ENCODE measurements at places on chromosomes 12 and 14. TPM values are rescaled to one million over a fixed set of nuclear protein-coding genes. Genes with fewer than 3 reads are reported as not detected.

- H3K36me3 ChIP-seq, result no peaks in the 10 kb centered on the region
- no peak for DNase-seq
- peaks cover 3% of the 10 kb centered on the region for H3K27me3 ChIP-seq
- H3K27ac ChIP-seq, result no peak overlapping the region
- peaks cover 8% of the 10 kb centered on the region for H3K4me1 ChIP-seq
Observed at GRCh38 chr14:74636424-74637177, 24.6 kb upstream of the LTBP2 start.

DNA sequence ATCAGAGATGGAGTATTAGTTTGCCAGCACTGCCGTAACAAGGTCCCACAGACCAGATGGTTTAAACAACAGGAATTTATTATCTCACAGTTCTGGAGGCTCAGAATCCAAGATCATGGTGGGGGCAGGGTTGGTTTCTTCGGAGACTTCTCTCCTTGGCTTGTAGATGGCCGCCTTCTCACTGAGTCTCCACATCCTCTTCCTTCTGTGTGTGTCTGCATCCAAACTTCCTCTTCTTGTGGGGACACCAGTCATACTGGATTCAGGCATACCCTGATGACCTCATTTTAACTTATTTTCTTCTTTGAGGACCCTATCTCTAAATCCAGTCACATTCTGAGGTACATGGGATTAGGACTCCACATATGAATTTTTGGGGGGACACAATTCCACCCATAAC lies 455.5 kb downstream of the RGS6 start:
- no peaks in the 10 kb centered on the region for H3K4me1 ChIP-seq
- H3K36me3 ChIP-seq, result no peaks in the 10 kb centered on the region
- H3K27me3 ChIP-seq, result peaks cover 3% of the 10 kb centered on the region
- no peak overlapping the region for H3K27ac ChIP-seq

GRCh38 chr12:52233462-52234207 lies 592 bp downstream of the KRT7 start:
- DNase-seq, result no peak
- peak overlapping the region; percentile 51 for H3K4me3 ChIP-seq
- H3K4me1 ChIP-seq, result peaks cover 20% of the 10 kb centered on the region
- no peaks in the 10 kb centered on the region for H3K36me3 ChIP-seq
- peak overlapping the region; percentile 85 for H3K27ac ChIP-seq
- peaks cover 20% of the 10 kb centered on the region for H3K27me3 ChIP-seq

DNA sequence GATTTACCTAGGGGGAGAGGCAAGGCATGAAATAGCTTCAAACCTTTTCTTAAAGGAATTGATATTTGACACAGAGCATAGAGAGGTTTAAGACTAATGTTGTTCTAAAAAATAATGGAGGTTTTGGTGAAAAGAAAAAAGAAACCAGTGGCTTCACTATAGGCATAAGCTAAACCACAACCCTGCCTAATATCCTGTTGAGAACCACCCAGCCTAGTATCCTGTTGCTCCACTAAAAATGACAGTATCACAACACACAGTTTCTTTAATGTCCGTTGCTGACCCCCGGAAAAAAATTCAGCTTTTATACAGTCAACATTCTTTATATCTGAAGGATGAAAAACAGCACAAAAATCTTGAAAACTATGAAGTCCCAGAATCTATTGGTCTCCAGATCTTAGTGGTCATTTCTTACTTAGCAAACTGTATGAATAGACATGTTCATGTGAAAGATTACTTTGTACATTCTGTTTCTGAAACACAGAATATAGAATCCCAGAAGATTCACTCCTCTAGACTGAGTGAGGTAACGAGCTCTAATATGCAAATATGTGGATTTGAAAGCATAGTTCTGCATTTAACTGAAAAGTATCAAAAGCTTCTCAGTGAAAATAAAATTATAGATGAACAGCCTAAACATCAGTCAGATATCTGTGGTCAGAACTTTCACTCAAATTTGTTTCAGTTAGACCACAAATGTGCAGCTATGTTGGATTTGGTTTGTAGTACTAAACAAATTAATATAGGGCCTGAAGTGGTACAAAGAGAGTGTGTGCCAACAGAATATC lies 40.5 kb downstream of the GALC start:
- H3K4me3 ChIP-seq, result no peak overlapping the region
- no peak for DNase-seq
- peaks cover 54% of the 10 kb centered on the region for H3K36me3 ChIP-seq
- no peak overlapping the region for H3K27ac ChIP-seq
- no peaks in the 10 kb centered on the region for H3K27me3 ChIP-seq

GRCh38 chr12:69008520-69008919 lies 75.5 kb upstream of the CPM start:
- H3K36me3 ChIP-seq, result no peaks in the 10 kb centered on the region
- H3K4me3 ChIP-seq, result no peak overlapping the region
- H3K27me3 ChIP-seq, result no peaks in the 10 kb centered on the region
- no peak for DNase-seq
- H3K4me1 ChIP-seq, result peaks cover 26% of the 10 kb centered on the region

DNA sequence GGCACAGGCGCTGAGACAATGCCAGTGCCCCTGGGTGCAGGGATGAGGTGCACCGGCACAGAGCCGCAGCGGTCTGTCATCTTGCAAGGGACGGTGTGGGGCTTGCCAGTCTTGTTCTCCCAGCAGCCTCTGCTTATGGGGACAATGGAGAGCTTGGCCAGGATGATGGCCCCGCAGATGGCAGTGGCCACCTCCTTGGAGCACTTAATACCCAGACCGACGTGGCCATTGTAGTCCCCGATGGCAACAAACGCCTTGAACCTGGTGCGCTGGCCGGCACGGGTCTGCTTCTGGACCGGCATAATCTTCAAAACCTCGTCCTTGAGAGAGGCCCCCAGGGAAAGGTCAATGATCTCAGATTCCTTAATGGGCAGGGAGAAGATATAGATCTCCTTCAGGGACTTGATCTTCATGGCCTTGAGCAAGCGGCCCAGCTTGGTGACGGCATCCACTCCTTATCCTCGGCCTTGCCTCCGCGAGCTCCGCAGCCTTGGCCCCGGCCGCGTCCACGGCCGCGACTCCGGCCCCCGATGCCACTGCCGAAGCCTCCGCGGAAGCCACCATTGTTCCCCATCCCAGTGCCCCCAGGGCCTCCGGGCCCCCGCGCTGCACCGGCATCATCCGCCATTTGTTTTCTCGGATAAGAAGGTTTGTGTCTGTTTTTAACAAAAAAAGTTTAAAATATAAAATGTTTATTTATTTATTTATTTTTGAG lies 29.9 kb downstream of the VRTN start:
- no peak overlapping the region for H3K4me3 ChIP-seq
- H3K4me1 ChIP-seq, result no peaks in the 10 kb centered on the region
- no peaks in the 10 kb centered on the region for H3K36me3 ChIP-seq
- H3K27ac ChIP-seq, result no peak overlapping the region
- no peaks in the 10 kb centered on the region for H3K27me3 ChIP-seq
- no peak for DNase-seq

DNA sequence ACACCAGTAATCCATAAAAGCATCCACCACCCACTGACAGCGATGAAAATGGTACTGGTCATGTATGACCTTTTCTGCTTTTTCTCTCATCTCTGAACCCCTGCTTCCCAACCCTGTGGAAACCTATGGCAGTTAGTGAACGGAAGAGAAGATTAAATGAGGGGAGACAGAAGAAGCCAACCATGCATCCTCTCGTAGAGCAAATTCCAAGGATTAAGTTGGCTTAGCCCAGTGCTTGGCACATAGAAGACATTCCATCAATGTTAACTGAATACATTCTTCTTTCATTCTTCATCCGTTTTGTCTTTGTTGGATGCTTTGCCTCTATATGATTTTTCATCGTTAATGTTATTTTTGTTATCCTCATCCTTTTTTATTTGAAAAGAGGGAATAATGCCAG lies 339.7 kb upstream of the FLRT2 start:
- no peak overlapping the region for H3K4me3 ChIP-seq
- no peaks in the 10 kb centered on the region for H3K4me1 ChIP-seq
- H3K27ac ChIP-seq, result no peak overlapping the region
- H3K36me3 ChIP-seq, result no peaks in the 10 kb centered on the region
- no peak for DNase-seq

DNA sequence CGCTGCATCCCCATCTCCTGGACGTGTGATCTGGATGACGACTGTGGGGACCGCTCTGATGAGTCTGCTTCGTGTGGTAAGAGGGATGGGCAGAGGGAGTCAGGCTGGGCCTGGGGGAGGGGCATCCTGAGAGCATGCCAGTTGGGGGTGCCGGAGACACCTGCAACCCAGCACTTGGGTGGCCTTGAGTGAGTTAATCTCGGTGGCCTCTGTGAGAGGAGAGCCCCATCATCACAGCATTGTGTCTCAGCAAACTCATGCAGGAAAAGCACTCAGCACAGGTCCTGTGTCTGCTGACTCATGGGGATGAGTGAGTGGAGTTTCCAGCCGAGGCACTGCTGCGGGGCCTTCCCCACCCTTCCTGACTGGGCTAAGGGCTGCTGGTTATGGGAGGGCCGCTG lies 19.6 kb upstream of the LRP1-AS start:
- H3K27me3 ChIP-seq, result no peaks in the 10 kb centered on the region
- no peak overlapping the region for H3K4me3 ChIP-seq
- H3K36me3 ChIP-seq, result peaks cover 92% of the 10 kb centered on the region
- no peaks in the 10 kb centered on the region for H3K4me1 ChIP-seq

DNA sequence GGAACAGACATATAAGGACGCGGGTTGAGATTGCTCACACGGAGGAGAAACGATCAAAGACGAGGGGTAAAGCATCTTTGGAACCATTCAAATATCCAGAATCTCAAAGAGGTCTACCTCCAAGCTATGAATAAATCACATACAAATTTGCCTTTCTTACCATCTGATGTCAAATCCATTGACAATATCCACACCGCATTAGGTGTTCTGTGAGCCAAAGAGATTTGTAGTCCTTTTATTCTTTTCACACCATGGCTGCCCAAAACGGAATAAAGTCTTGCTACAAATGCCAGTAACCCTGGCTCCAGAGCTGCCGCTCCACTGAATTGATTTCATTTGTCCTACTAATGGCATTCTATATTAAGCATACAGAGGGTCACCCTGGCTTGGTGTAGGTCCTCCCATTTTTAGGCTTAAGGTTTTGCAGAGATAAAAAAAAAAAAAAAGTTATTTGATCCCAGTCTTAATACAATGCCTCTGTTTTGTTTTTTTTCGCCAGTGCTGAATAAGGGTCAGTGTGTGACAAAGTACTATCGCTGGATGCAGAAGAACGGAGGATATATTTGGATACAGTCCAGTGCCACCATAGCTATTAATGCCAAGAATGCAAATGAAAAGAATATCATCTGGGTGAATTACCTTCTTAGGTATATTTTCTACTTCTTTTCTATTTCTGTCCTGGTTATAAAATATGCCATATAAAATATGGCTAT lies 157.3 kb downstream of the EGLN3 start:
- H3K4me3 ChIP-seq, result no peak overlapping the region
- peaks cover 9% of the 10 kb centered on the region for H3K4me1 ChIP-seq
- H3K27me3 ChIP-seq, result no peaks in the 10 kb centered on the region
- no peak overlapping the region for H3K27ac ChIP-seq

DNA sequence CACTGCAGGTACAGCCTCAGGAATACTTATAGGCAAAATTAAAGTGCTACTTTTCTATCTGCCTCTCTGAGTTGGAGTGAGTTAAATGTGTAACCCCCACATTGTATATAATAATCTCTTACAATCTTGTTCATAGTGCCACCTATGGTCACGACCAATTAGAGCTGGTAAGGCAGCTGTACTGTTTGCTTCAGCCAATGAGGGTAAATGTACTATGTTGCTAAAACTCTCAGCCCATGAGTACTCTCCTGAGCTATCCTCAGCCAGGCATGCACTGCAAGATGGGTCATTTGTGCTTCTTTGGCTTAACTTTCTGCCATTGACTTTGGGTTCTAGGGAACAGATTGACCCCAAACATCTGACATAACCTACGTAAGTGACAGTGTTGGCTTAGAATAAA lies 15.0 kb upstream of the MDM2 start:
- H3K27me3 ChIP-seq, result no peaks in the 10 kb centered on the region
- no peak for DNase-seq
- no peak overlapping the region for H3K4me3 ChIP-seq

GRCh38 chr12:48084066-48084465 lies 21.8 kb downstream of the SENP1 start:
- no peaks in the 10 kb centered on the region for H3K27me3 ChIP-seq
- H3K27ac ChIP-seq, result no peak overlapping the region
- peaks cover 83% of the 10 kb centered on the region for H3K36me3 ChIP-seq
- H3K4me1 ChIP-seq, result no peaks in the 10 kb centered on the region
- DNase-seq, result no peak
- no peak overlapping the region for H3K4me3 ChIP-seq

DNA sequence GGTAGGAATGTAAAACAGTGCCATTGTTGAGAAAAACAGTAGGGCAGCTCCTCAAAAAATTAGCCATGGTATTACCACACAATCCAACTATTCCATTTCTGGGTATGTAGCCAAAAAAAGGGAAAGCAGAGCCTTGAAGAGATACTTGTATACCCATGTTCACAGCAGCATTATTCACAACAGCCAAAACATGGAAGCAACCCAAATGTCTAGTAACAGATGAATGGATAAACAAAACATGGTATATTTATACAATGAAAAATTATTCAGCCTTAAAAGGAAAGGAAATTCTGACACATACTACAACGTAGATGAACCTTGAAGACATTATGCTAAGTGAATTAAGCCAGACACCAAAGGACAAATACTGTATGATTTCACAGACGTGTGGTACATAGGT lies 67.6 kb upstream of the GNG2 start:
- no peak overlapping the region for H3K4me3 ChIP-seq
- no peaks in the 10 kb centered on the region for H3K36me3 ChIP-seq
- H3K4me1 ChIP-seq, result no peaks in the 10 kb centered on the region
- no peak for DNase-seq

DNA sequence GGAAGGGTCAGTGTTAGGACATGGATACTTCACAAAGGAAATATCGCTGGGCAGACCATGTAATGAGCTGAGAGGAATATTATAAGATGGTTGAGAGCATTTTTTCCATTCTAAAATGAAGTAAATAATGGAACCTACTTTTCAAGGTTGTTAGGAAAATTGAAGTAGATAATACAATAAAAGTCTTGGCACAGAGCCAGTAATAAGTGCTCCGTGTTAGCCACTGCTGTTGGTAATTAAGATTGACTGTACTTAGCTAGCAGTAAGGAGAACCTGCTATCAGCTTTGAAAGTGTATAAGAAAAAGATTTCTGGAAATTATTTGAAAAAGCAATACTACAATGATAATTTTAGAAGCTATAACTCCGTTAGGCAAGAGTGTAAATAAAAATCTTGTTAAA lies 77.6 kb downstream of the SCAF11 start:
- H3K4me3 ChIP-seq, result no peak overlapping the region
- no peak overlapping the region for H3K27ac ChIP-seq
- no peaks in the 10 kb centered on the region for H3K27me3 ChIP-seq
- H3K4me1 ChIP-seq, result no peaks in the 10 kb centered on the region

DNA sequence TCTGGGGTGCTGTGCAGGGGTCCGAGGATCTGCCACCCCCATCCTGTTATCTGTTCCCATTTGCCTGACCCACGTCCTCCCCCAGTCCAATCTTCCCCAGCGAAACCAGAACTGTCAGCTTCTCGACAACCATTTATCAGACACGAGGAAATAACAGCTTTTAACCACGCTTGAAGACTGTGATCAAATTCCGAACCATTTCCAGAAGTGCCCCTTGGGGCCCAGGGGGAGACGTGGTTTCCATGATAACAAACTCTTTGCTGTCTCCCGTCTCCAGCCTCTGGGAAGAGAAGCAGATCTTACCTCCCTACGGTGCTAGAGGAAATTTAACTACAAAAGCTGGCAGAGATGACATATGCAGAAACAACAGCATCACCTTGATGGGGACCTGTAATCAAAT lies 35.1 kb upstream of the SRRM4 start:
- H3K27ac ChIP-seq, result no peak overlapping the region
- no peak for DNase-seq
- H3K36me3 ChIP-seq, result no peaks in the 10 kb centered on the region

CBLN3 gene
- total RNA-seq, result 2.3 TPM

C12orf54 gene
- total RNA-seq, result 0.53 TPM

MAPKAPK5 gene
- total RNA-seq, result 39.4 TPM

KRT5 gene
- 0.65 TPM for total RNA-seq

NUAK1 gene
- total RNA-seq, result 17.5 TPM

BATF gene
- total RNA-seq, result 6.7 TPM

FOXN4 gene
- not detected for total RNA-seq
